ENCODE measurements at places on chromosomes 2 and 18. TPM values are rescaled to one million over a fixed set of nuclear protein-coding genes. Genes with fewer than 3 reads are reported as not detected.

The ICOS gene
- 0.69 TPM for total RNA-seq

The IL36B gene
- total RNA-seq: not detected

- DNase-seq: no peak
Measured at GRCh38 chr2:46888421-46888952, 27.1 kb downstream of the MCFD2 start.

The EPG5 gene
- total RNA-seq: 17.3 TPM

The TNFRSF11A gene
- 86.6 TPM for total RNA-seq

DNA sequence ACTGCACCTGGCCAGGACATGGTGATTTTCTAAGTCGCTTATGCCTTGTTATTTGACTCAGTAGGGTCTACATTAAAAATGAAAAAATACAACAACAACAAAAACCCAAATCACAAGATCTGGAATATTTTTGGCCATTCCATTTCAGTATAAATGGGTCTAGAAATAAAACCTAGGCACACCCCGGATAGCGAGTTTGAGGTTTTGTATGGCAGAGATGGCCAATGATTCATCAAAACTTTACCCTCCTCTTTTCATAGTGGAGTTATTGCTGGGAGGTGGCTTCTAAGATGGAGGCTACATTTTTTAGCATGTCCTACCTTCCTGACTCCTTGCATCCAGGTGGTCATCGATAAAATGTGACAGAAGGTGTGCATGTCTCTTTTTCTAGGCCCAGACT, 49.3 kb upstream of the PELI1 start:
- no peak for DNase-seq

DNA sequence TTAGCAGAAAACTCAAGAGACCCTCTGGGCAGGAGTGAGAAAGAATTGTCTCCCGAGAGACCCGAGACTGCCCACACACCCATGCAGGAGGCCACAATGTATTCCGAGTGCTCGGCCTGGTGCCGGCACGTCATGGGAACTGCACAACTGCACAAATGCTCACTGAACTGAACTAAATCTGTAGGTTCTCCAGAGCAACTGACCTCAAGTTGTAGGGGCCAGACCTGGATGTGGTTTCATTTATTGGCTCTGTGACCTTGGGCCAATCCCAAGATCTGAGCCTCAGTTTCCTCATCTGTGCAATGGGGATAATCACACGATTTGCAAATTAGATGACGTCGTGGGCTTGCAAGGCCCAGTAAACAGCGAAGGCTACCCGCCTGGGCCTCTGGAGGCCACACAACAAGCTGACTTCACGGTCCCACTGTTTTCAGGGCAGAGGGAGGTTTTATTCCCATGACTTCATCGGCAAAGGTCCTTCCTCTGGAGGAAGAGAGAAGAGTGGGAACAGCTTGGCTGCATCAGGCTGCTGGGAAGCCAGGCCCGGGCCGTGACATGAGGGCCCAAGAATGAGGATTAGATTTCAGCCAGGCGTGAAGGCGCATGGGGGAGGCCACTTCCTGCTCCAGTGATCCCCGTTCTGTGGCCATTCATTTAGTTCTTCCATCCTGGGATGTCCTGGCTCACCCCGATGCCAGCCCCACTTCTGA, 3.6 kb upstream of the ERFE start:
- peak; percentile 40 for DNase-seq

DNA sequence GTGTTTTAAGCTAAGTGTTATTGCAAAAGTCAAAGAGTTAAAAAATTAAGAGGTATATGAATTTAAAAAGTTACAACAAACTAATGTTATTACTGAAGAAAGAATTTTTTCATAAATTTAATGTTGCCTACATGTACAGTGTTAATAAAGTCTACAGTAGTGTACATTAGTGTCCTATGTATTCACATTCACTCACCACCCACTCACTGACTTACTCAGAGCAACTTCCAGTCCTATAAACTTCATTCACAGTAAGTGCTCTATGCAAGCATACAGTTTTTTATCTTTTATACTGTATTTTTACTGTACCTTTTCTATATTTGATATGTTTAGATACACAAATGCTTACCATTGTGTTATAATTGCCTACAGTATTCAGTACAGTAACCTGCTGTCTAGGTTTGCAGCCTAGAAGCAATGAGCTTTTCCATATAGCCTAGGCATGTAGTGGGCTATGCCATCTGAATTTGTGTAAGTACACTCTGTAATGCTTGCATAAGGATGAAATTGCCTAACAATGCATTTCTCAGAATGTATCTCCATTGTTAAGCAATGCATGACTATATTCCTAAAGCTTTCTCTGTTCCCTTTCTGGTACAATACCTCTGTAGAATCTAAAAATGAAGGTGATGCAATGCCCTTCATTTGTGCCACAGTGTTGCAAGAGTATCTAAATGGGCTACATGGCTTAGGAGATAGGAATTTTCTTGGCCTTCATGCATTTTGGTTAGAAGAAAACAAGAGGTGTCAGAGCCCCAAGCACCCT, 370.8 kb upstream of the NT5C1B start:
- DNase-seq: no peak

GRCh38 chr2:5453220-5454050, 238.7 kb upstream of the SOX11 start:
- DNase-seq: no peak

- DNase-seq: no peak
Measured at GRCh38 chr18:62088156-62088555, 98.7 kb downstream of the PIGN start.

DNA sequence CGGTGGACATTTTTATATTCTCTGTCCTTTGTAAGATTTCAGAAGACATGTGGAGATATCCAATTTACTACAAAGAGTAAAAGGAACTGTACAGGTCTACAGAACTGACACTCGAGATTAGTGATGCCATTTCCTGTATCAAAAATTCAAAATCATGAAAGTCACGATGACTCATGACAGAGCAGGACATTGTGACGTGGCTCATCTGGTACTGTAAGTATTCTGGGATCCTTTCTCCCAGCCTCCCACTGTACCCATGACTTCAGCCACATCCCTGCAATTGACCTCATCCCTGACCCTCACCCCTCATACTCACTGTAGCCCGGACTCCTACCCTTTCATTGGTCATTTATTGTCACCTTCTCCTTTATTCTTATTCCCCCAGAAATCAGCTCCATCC, 736.5 kb downstream of the EPHA4 start:
- no peak for DNase-seq

DNA sequence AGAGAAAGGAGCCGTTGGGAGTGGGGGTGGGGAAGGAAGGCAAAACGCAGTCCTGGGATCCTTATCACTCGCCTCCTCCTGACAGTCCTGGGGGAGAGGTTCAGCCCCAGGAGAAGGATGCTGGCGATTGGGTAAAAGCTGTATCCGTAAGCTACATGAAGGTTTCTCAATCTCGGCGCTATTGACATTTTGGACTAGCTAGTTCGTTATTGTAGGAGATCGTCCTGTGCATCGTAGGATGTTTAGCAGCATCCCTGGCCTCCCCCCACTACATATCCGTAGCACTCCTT, 511 bp upstream of the TP53I3 start:
- DNase-seq: no peak

The ERICH2 gene
- not detected for total RNA-seq

GRCh38 chr2:73339201-73339600, 45.9 kb upstream of the EGR4 start:
- DNase-seq: no peak

- no peak for DNase-seq
Measured at GRCh38 chr18:12737243-12737902, 34.5 kb downstream of the PSMG2 start.

The TCF23 gene
- 0.07 TPM for total RNA-seq

GRCh38 chr2:64787698-64788097, 134.0 kb upstream of the SERTAD2 start:
- no peak for DNase-seq

DNA sequence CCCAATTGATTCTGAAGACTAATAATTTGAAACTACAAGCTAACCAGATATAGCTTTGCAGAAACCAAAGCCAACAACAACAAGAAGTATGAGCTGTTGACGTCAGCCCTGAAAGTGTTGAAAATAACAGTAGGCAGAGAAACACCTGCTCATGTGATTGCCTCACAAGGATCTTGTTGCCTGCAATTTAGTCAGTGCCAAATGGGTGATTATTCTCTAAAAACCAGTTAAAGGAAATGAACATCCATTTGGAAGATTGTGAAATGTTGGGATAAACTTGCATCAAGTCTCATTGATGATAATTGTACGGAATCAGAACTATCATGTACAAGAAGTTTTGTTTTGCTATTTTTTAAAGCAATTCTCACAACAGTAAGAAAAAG, 2.8 kb downstream of the CYTIP start:
- DNase-seq: no peak

DNA sequence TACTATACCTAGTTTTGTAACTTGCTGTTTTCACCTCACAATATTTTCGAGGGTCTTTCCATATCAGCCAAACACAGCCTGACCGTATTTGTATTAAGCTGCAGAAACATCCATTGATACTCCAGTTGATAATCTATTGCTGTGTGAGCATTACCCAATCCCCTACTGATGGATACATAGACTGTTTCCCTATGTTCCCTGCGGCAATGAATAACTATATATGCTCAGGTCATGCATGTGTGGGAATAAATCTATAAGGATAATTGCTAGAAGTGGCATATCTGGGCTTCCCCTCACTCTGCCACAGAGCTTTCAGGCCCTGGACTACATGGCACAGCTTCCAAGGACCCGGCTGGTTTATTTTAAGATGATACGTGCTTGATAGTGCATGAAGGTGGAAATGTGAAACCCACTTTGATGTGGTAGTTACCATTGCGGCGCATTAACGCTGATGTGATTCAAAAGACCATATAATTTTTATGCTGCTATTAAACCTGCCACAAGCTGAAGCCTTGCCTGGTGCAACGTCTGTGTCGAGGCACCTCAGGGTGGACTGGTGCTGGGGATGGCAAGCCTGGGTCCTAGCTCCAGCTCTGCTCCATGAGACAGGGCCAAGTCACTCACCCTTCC, 130.8 kb upstream of the MSH6 start:
- DNase-seq: no peak

DNA sequence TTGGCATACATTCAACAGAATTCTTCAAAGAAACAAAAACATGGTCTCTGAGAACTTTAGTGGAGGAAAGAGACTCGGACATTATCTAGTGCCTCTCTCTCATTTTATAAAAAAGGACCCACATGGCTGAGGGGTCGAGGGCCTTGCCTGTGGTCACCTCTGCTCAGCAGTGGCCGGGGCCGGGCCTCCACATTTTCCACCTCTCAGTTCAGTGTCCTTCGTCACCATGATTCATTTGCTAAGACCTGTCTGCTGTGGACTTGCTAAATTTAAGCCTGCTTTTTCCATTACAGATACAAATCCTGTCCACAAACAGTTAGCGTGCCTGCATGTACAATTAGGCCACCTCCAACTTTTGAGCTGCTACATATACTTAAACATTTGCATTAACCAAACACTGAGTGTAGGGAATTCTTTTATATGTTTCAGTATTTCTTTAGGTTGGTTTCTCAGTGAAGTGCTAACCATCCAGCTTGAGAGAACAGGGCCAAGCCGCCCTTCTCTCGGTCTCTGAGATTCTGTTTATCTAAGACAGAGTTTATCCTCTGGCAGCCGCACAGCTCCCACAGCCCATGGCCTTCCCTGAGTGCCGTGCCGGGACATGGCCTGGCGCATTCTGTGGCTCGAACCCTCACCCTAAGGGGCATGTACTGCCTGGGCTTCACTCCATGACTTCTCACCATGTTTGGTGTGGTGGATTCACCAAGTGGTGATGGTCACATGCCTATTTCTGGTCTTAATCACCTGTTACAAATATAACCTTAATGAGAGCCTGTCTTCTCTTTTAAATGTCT, 46.2 kb downstream of the COA5 start:
- no peak for DNase-seq

GRCh38 chr2:234964631-234965461, 13.0 kb downstream of the SH3BP4 start:
- DNase-seq: peak; percentile 14

- no peak for DNase-seq
Measured at GRCh38 chr2:146597291-146597690, 1247.5 kb upstream of the ACVR2A start.

GRCh38 chr2:102005449-102005848, 13.7 kb downstream of the IL1R2 start:
- DNase-seq: no peak

The OR6B2 gene
- not detected for total RNA-seq

The CFAP65 gene
- total RNA-seq: 1.6 TPM

DNA sequence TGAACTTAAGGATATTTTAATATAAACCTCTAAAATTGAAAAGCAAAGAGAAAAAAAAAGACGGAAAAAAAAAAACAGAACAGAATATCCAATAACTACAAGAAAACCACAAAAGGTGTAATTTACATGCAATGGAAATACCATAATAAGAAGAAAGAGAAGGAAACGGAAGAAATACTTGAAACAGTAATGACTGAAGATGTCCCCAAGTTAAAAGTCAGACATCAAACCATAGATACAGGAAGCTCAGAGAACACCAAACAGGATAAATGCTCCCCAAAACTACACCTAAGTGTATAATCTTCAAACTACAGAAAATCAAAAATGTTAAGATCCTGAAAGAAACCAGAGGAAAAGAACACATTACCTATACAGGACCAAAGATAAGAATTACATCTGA, 39.2 kb downstream of the FBXO15 start:
- no peak for DNase-seq

DNA sequence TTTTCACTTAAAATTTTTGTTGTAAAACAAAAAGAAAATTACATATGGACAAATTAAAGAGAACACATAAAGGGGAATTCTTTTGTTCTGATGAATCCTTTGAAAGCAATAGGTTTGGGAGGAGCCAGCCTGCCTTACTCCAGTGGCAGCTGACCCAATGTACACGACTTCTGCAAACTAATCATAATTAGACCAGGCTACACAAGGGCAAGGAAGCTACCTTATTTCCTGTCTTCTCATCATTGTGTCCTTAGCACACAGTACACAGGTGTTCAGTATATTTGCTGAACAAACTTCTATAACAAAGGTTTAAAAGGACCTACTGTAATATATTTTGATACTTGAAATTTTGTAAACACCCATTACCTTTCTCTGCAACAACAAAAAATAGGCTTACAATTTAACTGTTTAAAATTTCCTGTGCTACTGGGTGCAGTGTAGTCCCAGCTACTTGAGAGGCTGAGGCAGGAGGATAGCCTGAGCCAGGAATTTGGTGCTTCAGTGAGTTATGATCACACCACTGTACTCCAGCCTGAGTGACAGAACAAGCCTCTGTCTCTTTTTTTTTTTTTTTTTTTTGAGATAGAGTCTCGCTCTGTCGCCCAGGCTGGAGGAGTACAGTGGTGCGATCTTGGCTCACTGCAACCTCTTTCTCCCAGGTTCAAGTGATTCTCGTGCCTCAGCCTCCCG, 18.9 kb downstream of the KCNG3 start:
- DNase-seq: no peak

GRCh38 chr2:119232666-119232993, 9.0 kb downstream of the STEAP3 start:
- no peak for DNase-seq
